ENCODE measurements at places on chromosomes 11 and 22.
A peak's percentile ranks its signal among the peaks of the same experiment; 100 is the strongest.

DNA sequence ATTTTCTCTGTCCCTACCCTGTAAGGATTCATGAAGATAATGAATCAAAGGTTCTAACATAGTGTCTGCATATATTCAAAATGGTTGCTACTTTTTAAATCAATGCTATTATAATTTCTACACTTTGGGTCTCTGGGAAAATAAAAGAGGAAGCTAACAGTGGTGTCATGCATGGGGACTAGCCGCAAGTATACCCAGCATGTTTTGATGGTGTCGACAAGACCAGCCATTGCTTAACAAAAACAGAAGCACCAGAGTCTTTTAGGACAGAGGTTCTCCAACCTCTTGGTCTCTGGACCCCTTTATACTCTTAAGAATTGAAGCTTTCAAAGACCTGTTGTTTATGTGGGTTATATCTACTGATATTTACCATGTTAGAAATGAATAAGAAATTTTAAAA is 37.8 kb downstream of the RNF141 start:
- peaks cover 5% of the 10 kb centered on the region for H3K4me1 ChIP-seq
- H3K36me3 ChIP-seq: peaks cover 3% of the 10 kb centered on the region
- H3K4me3 ChIP-seq: no peak overlapping the region
- DNase-seq: no peak

- H3K27me3 ChIP-seq: no peaks in the 10 kb centered on the region
- no peaks in the 10 kb centered on the region for H3K36me3 ChIP-seq
- no peak for DNase-seq
Observed at GRCh38 chr11:126926376-126926791, 74.2 kb downstream of the KIRREL3 start.

GRCh38 chr22:43245717-43246116 is 58.8 kb upstream of the TTLL12 start:
- no peak overlapping the region for H3K27ac ChIP-seq
- DNase-seq: no peak
- H3K4me1 ChIP-seq: no peaks in the 10 kb centered on the region
- H3K27me3 ChIP-seq: no peaks in the 10 kb centered on the region
- no peaks in the 10 kb centered on the region for H3K36me3 ChIP-seq
- no peak overlapping the region for H3K4me3 ChIP-seq

DNA sequence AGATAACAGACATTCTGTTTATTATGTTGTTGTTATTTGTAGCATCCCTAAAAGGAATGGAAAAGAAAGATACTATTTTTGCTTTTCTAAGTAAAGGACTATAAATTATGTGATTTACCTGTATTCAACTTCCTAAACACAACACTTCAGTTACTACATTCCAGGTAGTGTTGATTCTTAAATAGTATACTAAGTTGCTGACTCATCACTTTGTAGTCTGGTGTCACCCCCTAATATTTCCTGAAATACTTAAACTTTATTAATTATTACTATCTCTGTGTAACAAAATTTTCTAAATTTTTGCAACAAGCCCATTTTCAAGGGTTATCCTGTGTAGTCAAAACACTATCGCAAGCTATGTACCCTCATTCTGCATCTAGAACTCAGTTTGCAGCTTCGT is 7.0 kb downstream of the SYTL2 start:
- no peak overlapping the region for H3K4me3 ChIP-seq
- no peaks in the 10 kb centered on the region for H3K4me1 ChIP-seq
- no peaks in the 10 kb centered on the region for H3K36me3 ChIP-seq
- DNase-seq: no peak
- H3K27ac ChIP-seq: no peak overlapping the region
- H3K27me3 ChIP-seq: no peaks in the 10 kb centered on the region

DNA sequence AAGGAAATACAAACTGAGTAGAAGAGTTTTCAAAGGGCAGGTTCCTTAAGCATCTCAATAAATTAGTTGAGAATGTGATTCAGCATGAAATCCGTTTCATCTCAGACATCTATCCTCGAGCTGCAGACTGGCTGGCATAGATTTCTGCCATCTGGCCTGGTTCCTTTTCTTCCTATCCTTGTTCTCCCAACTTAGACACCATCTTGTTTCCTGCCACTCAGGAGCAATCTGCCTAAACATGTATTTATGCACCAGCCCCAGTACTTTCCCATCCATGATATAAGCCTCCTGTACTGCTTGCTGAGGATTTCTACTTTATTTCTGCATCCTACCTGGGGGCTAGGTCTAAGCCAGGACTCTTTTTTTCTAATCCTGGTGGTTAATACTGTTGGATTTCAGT is 359.1 kb upstream of the C11orf87 start:
- H3K4me1 ChIP-seq: no peaks in the 10 kb centered on the region
- DNase-seq: no peak
- no peaks in the 10 kb centered on the region for H3K27me3 ChIP-seq
- H3K27ac ChIP-seq: no peak overlapping the region
- no peak overlapping the region for H3K4me3 ChIP-seq

DNA sequence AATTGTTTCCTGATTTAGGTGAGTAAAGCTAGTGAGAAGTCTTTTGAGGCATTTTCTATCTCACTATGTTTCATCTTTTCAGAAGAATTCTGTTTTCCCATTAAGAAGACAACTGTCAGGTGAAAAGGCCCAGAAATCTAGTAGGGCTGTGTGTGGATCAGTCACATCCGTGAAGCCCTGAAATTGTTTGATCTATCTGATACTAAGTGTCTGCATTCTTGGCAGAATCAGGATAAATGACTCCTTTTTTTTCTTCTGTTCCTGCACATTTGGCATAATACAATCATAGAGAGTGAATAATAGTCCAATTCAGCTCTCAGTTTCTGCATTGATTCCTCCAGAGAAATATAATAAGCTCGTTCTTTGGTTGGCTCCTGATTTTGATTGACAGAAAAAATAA is 208.3 kb downstream of the NAV2 start:
- no peak for DNase-seq
- H3K27me3 ChIP-seq: no peaks in the 10 kb centered on the region
- H3K36me3 ChIP-seq: peaks cover 10% of the 10 kb centered on the region
- peaks cover 50% of the 10 kb centered on the region for H3K4me1 ChIP-seq
- H3K4me3 ChIP-seq: no peak overlapping the region

DNA sequence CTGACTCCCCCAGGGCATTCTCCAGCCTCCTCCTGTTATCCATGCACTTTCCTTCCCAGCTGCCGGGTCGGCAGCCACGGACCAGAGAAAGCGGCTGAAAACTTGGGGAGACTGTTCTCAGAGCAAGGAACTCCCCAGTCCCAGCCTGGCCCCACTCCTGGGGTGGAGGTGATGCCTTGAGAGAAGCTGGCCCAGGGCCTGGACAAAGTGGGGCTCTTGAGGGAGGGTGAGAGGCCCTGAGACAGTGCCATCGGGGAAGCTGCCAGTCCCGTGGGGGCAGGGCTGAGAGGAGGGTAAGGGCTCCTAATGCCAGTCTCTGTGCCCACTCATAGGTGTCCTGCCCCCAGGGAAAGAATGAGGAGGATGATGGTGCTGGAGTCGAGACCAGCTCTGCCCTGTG is 53.8 kb downstream of the FLRT1 start:
- H3K4me3 ChIP-seq: no peak overlapping the region
- H3K4me1 ChIP-seq: no peaks in the 10 kb centered on the region
- no peaks in the 10 kb centered on the region for H3K36me3 ChIP-seq
- H3K27ac ChIP-seq: no peak overlapping the region

- DNase-seq: no peak
- H3K27ac ChIP-seq: no peak overlapping the region
- no peaks in the 10 kb centered on the region for H3K36me3 ChIP-seq
- H3K4me1 ChIP-seq: no peaks in the 10 kb centered on the region
- no peaks in the 10 kb centered on the region for H3K27me3 ChIP-seq
Observed at GRCh38 chr11:82007521-82007920, 726.1 kb downstream of the FAM181B start.

DNA sequence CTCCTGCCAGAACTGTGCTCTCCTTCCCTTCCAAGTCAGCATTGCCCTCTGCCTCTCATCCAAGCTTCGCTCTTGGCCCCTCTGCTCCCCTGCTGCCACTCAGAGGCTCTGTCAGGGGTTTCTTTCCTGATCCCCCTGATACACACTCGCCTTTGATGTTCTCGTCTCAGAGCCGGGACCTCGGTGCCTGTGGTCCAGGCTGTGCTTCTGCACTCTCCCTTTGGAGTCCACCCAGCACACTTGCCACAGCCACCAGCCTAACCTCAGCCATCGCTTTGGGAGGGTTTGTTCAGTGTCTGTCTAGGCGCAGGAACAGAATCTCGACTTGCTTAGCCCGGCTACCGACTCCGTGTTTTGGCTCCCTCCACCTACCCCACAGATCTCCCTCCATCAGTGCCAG is 29.1 kb downstream of the PPFIA1 start:
- no peak overlapping the region for H3K27ac ChIP-seq
- H3K27me3 ChIP-seq: no peaks in the 10 kb centered on the region
- H3K36me3 ChIP-seq: no peaks in the 10 kb centered on the region
- no peak for DNase-seq

DNA sequence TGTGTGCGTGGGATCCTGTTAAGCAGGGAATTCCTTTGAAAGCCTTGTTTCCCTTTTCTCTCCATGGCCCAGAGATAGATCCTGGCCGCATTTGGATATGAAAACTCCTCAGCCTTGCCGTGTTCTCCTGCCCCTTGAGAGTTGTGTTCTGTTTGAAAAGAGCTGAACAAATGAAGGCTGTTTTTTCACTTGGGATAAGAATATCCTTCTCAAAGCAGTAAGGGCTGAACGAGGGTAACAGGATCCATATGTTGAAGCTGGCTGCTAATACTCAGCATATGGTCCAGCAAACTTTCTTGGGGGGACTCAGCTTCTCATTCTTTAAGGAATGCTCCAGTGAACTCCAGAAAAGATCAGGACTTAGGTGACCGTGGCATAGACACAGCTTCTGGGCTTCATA is 114.5 kb upstream of the TTC12 start:
- H3K4me1 ChIP-seq: no peaks in the 10 kb centered on the region
- H3K4me3 ChIP-seq: no peak overlapping the region
- no peak overlapping the region for H3K27ac ChIP-seq
- no peaks in the 10 kb centered on the region for H3K27me3 ChIP-seq
- DNase-seq: no peak
- H3K36me3 ChIP-seq: no peaks in the 10 kb centered on the region

DNA sequence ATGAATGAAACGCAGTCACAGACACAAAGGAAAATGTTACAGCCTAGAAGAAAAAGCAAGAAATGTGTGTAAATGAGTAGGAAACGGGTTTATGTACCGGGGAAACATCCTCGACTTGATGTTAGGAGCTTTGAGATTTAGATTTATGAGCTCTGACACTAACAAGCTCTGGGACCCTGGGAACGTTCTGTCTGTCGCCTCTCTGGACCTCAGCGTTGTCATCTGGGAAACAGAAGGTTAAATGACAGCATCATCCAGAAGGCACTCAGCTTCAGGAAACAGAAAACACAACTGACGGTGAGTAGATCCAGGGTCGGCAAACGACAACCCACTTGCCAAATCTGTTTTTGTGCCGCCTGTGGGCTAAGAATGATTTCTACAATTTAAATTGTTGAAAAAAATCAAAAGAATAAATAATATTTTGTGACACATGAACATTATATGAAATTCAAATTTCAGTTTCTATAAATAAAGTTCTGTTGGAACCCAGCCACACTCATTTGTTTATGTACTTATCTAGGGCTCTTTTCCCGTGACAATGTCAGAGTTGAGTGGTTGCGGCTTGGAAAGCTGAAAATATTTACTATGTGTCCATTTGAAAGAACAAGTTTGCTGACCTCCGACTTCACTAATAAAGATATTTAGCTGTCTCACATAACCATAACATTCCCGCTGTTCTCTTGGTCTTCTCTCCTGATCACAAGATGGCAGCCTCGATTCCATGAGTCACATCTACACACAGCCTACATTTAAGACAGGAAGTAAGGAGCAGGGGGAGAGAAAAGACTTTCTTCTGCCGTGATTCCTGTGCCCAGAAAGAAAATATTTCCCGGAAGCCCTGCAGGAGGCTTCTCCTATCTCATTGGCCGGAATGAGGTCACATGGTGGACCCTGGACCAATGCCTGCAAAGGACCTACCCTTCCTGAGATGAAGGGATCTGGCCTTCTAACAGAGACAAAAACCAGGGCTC is 47.1 kb upstream of the SYT13 start:
- peak overlapping the region; percentile 45 for H3K4me3 ChIP-seq
- peak overlapping the region; percentile 60 for H3K27ac ChIP-seq
- DNase-seq: no peak

GRCh38 chr11:7977232-7977917 is 9.8 kb upstream of the EIF3F start:
- H3K4me3 ChIP-seq: no peak overlapping the region
- no peak overlapping the region for H3K27ac ChIP-seq
- no peaks in the 10 kb centered on the region for H3K27me3 ChIP-seq
- DNase-seq: no peak

DNA sequence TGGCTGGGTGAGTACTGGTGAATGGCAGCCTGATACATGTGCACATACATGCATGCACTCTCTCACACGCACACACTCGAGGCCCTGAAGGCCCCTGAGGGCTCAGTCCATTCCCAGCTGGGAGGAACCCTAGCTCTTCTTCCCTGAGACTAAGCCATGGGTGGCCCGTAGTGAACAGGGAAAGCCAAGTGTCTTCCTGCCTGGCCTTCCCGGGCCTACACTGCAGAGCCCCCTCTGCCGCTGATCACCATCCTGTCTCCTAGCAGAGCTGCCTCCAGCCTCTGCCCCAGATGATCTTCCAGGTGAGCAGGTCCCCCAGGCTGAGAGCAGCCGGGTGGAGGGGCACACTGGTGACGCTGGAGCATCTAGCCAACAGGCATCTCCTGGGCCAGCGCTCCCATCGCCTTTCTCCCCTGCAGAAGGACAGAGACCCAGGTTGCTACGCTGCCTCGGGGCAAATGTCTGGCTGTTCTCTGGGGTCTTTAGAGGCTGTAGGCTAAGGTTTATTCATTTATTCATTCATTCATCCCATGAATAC is 57.3 kb downstream of the CD82 start:
- no peaks in the 10 kb centered on the region for H3K4me1 ChIP-seq
- no peak for DNase-seq

- DNase-seq: no peak
- no peak overlapping the region for H3K4me3 ChIP-seq
- no peaks in the 10 kb centered on the region for H3K36me3 ChIP-seq
- no peaks in the 10 kb centered on the region for H3K4me1 ChIP-seq
- no peak overlapping the region for H3K27ac ChIP-seq
- no peaks in the 10 kb centered on the region for H3K27me3 ChIP-seq
Observed at GRCh38 chr11:61053191-61053590, 49.1 kb upstream of the CD5 start.

DNA sequence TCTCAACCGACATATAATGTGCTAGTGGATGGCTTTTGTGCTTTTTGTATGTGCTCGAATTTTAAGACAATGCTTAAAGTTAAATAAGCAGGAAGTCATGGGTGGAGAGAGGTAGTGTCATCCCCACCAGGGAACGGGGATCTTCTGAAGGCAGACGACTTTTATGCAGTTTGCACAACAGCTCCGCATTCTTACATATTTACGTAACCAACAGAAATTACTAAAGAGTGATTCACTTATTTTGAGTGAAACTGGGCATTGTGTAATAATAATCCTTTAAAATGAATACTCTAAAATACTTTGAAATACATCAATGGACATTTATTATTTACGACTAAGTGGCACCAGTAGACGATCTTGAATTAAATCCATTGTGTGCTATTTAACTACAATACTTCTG is 305.1 kb downstream of the CNTN5 start:
- H3K4me3 ChIP-seq: no peak overlapping the region
- no peaks in the 10 kb centered on the region for H3K36me3 ChIP-seq

- H3K36me3 ChIP-seq: no peaks in the 10 kb centered on the region
- DNase-seq: no peak
- H3K27ac ChIP-seq: no peak overlapping the region
- H3K4me3 ChIP-seq: no peak overlapping the region
- no peaks in the 10 kb centered on the region for H3K4me1 ChIP-seq
Observed at GRCh38 chr11:35792846-35793192, 130.2 kb downstream of the TRIM44 start.

- no peaks in the 10 kb centered on the region for H3K27me3 ChIP-seq
Observed at GRCh38 chr22:46967445-46968358, 205.3 kb downstream of the TBC1D22A start.

Measured in thoracic aorta (tissue), 2 donors.